GM10248 (cell line): ENCODE measurements at places on chromosomes 5 and 9.

DNA sequence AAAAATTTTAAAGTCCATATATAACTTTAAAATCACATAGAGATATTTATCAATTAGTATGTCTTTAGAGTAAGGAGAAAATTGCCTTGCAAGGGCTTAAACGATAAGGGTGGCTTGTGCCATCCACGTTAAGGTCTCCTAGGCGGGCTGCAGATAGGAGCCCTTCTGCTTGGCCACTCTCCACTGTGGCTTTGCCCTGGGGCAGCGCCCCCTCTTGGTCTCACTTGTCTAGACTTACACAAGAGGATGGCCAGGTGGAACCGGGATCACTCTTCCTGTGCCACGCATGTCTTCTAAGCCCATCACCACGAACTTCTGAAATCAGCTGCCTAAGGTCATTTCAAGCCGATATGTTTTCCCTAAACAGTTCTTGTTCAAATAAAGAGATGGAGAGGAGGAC lies 2.9 kb downstream of the FPGS start:
- no peak for DNase-seq

DNA sequence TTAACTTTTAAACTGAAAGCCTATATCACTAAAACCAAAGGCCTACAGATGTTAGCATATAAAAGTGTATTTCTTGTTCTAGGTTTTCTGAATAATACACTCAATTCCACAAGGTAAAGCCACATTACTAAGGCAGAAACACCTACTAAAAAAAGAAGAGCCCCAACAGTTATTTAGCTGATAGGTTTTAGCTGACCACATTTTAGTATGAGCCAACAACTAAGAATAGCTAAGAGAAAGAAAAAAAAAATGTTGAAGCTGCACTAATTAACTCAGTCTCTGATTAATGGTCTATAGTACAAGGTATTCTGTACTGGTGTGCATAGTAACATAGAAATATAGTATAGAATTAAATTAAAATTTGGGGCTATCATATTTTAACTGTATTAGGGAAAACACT lies 23.5 kb downstream of the ZFR start:
- no peak for DNase-seq

- DNase-seq = no peak
These were observed 50.2 kb upstream of the SNAPC3 start for GRCh38 chr9:15372455-15372854.

GRCh38 chr5:119207105-119207504 lies 136.2 kb downstream of the DMXL1 start:
- no peak for DNase-seq

- DNase-seq = no peak
These were observed 28.0 kb upstream of the ADAM19 start for GRCh38 chr5:157603333-157604190.

- DNase-seq = no peak
These were observed 116.9 kb upstream of the SLC1A3 start for GRCh38 chr5:36489505-36489904.

DNA sequence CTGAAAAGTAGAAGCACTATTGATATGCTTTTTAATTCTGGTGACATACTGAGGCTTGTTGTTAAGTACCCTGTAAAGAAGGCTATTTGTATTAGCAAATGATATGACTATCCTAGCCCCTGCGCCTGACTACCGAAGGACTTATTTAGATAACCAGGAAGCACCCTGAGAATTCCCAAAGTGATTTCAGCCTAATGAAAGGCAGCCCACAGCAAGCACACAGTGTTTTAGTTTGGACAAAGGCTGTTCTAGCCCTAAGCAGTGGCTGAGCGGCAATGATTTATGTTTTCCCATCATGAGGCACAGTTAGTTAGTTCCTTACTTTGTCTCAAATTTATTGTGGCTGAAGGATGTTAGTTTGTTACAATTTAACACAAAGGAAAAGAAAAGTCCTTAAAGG lies 235.3 kb downstream of the KCTD16 start:
- no peak for DNase-seq

DNA sequence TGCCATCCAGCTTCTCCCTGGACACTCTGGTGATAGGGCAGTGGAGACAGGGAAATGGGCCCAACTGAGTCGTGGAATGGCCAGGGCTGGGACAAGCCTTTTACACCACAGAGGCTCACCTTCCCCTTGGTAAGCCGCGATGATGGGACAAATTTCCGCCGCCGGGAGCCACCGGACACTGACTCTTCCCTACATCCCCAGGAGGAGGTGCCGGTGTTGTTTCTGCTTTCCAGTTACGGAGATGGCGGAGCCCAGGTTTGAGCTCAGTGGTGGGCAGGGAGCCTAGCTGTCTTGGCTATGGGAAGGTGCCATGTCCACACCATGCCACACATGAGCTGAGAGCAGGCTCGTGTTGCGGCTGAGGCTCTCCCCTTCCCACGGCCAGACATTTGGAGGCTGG lies 19.9 kb upstream of the WNK2 start:
- no peak for DNase-seq

GRCh38 chr5:60633341-60633740 lies 66.6 kb downstream of the DEPDC1B start:
- no peak for DNase-seq

GRCh38 chr5:156042726-156043125 lies 284.2 kb upstream of the SGCD start:
- DNase-seq = no peak

DNA sequence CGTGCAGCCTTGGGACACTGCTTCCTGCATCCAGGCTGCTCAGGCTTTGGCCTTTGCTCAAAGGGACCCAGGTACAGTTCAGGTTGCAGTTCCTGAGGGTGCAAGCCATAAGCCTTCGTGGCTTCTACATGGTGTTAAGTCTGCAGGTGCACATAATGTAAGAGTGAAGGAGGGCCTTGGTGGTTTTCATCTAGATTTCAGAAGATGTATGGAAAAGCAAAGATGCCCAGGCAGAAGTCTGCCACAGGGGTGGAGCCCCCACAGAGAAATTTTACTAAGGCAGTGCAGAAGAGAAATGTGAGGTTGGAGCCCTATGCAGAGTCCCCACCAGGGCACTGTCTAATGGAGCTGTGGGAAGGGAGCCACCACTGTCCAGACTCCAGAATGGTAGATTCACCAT lies 200.9 kb downstream of the ICE1 start:
- DNase-seq = no peak
